ENCODE measurements at places on chromosomes 4 and X.

DNA sequence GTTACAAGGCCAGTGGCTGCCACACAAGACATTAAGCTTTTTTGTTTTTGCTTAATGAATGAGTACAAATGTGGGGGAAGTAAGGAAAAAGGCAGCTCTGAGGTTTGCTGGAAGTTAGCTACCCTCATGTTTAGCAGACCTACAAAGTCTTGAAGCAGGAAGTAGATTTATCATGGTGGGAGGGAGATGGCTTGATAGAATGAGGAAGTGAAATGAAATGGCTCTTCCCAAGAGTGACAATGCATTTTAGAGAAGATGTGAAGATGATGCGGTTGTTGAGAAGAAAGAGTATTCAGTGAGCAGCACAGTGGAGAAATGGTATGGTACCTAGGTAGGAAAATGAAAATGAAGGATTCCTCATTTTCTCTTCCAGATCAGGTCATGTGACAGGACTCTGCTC is 108.0 kb downstream of the SLIT2 start:
- no peak for DNase-seq

DNA sequence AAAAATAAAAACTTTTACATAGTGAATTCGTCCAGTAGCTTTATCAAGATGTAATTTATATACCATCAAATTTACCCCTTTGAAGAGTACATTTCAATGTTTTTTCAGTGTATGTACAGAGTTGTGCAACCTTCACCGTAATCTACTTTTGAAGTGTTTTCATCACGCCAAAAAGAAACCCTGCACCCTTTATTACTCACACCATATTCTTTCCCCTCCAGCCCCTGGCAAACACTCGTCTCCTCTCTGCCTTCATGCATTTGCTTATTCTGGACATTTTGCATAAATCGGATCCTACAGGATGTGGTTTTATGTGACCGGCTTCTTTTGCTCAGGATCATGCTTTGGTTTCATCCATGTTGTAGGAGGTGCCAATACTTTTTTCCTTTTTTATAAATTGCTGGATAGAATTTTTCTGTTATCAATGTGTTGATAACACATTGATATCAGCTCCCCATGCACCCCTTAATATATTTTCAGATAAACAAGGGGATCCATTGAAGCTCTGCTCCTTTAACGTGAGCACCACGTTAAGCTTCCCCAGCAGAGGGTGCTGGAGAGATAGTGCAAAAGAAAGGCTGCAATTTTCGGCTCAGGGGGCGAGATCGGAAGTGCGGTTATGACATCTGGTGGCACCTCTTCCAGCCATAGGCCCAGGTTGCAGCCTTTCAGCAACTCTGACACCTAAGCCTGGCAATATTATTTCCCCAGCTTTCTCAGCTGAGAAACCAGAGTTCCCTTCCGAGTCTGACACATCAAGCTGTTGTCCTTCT is 100.1 kb upstream of the VCX3B start:
- DNase-seq, result peak; percentile 42

DNA sequence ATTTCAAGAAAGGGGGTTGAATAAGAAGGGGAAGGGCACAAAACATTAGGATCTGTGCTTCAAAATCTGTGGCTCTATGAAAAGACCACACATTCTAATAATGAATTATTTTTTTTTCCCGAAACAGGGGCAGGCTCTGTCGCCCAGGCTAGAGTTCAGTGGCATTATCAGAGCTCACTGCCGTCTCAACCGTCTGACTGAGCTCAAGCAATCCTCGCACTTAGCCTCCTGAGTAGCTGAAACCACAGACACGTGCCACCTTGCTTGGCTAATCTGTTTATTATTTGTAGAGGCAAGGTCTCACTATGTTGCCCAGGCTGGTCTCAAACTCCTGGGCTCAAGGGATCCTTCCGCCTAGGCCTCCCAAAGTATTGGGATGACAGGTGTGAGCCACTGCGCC is 33.4 kb downstream of the ACSL1 start:
- DNase-seq, result no peak

DNA sequence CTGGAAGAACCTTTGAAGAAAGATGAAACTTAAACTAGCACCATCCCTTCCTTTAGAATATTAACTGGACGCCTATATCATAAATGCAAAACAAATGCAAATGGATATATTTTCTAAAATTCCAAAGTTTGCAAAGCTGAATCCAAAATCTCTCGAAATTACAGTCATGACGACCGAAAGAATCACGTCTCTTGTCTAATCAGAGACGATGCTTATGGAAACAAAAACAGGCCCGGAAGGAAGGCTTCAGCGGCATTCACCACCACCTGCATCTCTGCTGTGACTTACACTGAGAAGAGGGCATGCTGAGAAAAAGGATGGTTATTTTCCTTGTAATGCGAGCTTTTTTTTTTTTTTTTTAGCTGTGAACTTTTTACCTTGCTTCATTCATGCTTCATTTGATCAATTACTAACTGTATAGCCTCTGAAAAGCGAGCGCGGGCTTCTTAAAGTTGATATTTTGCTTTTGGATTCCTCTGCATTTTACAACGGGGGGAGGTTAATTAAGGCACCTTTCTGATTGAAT is 209.3 kb downstream of the SOWAHB start:
- no peak for DNase-seq

DNA sequence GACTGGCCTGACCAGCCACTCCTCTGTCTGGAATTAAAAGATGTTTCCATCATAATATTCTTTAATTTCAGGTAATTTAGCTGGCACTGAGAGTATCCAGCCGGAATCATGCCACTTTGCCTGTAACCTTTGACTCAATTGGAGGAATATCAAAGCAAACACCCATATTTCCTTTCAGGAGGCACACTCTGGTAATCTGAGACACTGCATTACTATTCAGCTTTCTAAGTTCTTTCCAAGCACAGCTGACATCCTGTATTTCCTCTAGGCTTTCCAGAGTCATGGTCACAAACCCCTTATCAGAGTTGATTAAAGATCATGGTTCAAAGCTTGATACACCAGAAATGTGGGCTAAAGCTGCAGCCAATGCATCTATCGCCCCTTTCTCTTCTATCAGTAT is 29.3 kb downstream of the INTS12 start:
- DNase-seq, result no peak

DNA sequence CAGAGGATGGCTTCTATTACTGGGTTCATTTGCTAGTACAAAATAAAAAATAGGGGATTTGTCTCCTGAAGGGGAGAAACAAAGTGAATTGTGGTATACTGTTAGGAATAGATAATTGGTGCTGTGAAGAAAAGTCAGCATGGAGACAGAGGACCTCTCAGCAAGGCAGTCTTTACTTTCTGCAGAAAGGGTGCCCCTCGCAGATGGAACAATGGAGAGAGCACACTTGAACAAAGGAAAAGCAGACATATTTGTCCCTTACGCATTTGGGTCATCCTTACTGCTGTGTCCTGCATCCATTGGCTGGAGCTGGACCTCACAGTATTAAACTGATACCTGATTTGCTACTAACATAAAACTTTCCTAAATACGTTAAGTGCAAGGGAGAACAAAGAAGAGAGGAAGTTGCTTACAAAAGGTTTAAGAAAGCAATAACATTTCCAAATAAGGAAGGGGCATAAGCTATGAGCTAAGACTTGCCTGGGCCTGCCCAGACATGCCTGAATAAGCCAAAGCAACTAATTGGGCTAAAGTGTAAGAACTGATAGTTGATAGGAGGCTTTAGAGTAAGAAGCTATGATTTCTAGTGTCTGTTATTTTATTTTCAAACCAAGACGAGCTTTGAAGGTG is 83.8 kb downstream of the CCKAR start:
- DNase-seq, result no peak

GRCh38 chr4:182556580-182556979 is 313.4 kb downstream of the TENM3 start:
- no peak for DNase-seq

- DNase-seq, result no peak
These were observed 500.0 kb downstream of the FSTL5 start for GRCh38 chr4:161663844-161664243.

DNA sequence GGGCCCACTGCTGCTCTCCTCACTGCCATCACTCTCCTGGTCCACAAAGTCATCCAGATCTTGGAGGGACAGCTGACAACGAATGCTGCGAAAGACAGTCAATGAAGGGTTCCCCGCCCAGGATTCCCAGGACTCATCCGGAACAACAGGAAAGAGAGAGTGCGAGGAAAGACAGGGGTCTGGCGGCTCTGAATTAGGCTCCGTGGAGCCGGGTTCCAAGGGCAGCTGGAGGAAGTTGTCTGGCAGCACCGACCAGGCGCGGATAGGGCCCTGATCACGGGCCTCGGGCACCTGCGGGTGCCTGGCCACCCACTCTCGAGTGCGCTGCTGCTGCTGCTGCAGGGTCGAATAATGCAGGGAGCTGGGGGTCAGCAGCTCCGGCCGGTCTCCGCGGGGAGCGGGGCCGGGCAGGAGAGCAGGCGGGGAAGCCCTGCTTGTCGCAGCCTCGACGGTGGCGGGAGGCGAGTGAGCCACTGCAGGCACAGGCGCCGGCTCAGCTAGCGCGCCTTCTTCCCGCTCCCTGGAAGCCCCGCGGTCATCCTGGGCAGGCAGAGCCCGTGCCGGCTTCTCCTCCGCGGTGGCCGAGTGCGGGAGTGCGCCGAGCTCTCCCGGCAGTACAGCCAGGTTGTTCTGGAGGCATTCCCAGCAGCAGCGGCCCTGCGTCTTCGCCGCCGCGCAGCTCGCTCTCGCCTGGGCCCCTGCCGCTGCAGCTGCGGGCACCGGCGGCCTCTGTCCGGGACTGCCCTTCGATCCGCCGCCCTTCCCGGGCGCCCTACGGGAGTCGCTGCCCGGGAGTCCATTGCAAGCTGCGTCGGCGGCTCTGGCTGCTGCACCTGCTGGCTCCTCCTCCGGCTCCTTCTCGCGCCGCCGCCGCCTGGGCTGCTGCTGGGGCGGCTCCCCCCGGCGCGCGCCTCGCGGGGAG is 1.1 kb downstream of the SOWAHB start:
- no peak for DNase-seq

DNA sequence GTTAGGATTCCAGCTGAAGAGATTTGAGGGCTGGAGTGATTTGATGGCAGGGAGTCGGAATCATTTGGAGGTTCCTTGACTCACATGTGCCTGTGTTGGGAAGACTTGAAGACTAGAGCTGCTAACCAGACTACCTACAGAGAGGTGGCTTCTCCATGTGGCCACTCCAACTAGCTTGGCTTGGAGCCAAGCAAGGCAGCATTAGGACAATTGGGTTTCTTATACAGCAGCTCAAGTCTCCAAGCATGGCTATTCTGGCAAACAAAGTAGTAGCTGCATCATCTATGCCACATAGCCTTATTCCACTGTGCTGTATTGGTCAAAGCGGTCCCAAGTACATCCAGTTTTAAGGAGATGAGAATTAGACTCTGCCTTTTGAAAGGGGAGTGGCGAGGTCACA is 171.7 kb upstream of the SLC4A4 start:
- no peak for DNase-seq

DNA sequence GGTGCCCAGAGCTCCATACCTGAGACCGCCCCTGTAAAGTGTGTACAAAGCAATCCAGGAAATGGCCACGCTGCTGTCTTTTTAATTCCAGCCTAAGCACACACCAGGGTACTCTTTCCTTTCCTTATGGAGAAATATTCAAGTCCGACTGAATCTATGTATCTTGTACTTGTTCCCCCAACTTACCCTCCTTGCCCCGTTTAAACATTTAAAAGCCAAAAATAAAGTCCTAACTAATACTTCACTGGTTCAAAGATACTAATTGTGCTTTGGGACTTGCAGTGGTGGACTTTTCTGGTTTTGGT is 731 bp upstream of the AMMECR1 start:
- peak; percentile 43 for DNase-seq

DNA sequence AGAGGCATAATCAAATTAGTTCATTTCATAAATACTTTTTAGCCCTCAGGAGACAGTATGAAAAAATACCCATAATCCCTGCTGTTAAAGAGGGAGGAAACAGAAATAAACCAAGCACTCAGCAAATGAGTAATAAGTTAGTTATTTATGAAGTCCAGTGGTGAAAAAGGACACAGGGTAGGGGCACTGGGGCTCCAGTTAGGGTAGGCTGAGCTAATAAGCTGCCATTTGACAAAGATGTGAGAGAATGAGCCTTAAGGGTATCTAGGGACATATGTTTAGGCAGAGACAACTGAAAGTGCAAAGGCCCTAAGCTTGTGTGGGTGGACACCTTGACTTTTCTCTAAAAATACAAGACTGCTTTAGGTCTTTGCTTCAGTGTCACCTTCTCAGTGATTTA is 94.4 kb downstream of the IL15 start:
- DNase-seq, result no peak

DNA sequence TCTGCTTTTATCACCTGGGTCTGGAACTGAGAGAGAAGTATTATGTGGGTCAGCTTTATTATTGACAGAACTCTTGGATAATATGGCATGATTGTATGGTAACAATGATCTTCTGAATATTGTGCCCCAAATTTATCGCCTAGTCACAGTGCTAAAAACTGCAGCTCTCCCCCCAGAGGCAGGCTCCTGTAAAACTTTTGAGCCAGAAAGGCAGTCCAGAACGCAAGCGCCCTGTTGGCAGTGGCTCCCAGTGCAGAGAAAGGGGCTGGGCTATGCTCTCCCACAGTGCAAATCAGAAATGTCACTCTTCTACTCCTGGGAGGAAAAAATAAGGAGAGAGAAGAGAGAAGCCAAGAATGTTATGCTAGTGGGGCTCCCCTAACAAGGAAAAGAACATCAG is 50.5 kb downstream of the HELT start:
- no peak for DNase-seq

DNA sequence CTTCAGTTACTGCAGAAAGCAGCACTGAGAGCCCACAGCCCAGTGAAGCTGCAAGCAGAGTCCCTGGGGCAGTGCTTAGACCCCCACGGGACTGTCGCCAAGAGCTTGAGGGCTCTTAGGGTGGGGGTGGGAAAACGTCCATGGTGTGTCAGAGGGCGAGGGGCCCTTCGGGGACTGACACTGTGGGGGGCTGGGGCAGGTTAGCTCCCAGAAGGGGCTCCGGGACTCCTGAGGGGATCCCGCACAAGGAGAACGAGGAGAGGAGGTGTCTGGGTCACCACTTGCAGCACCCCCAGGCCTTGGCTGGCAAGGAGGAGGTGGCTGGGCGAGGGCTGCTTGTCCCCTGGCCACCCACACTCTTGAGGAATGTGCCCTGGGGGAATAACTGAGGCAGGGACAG is 20.8 kb downstream of the NAT8L start:
- no peak for DNase-seq

GRCh38 chr4:55654131-55654530 is 18.0 kb upstream of the NMU start:
- no peak for DNase-seq

- DNase-seq, result no peak
These were observed 109.8 kb upstream of the TRIM2 start for GRCh38 chr4:153094435-153094834.

DNA sequence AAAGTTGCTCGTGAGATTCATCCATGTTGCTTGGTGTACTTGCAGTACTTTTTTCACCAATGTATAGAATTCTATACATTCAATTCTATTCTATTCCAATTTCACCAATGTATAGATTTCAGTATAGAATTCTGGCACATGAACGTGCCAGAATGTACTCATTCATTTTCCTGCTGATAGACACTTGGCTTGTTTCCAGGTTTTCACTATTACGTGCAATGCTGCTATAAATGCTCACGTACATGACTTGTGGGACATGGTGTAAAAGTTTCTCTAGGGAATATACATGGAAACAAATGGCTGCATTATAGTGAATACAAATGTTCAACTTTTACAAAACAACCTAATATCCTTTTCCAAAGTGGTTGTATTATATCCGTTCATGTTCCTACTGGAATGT is 6.8 kb upstream of the CXorf66 start:
- DNase-seq, result no peak

GRCh38 chrX:23548164-23548563 is 119.1 kb upstream of the PRDX4 start:
- no peak for DNase-seq
